GM03348 (cell line): ENCODE measurements at places on chromosomes 12 and 14.

DNA sequence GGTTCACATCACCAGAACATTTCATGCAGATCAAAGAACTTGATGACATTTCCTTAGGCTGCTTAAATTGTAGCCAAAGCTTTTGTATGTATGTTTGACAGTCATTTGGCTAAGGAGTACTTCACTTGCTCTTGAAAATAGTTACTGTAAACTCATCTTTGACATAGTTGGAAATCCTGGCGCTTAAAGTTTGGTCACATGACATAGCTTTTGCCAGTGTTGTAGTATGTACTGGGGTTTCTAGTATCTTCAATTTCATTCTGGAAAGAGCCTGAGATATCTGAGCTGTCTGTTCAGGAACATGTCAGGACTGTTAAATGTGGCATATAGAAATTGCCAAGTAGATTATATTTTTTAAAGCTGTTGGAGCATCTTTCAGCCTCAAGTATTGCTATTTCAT lies 55.7 kb downstream of the WDR20 start:
- no peak for DNase-seq

DNA sequence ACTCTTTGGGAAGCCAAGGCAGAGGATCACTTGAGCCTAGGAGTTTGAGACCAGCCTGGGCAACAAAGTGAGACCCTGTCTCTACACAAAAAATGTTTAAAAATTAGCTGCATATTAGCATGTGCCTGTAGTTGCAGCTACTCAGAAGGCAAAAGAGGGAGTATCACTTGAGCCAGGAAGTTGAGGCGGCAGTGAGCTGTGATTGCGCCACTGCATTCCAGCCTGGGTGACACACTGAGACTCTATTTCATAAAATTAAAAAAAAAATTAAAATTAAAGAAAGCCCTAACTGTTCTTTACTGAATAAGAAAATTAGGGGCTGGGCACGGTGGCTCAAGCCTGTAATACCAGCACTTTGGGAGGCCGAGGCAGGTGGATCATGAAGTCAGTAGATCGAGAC lies 27.0 kb downstream of the SENP1 start:
- DNase-seq = peak; percentile 34

- DNase-seq = peak; percentile 50
Observed at GRCh38 chr14:21868442-21869046, 194.9 kb upstream of the OR4E1 start.

GRCh38 chr12:43029971-43030370 lies 440.4 kb upstream of the PRICKLE1 start:
- DNase-seq = no peak

GRCh38 chr14:72855913-72856312 lies 38.0 kb downstream of the DPF3 start:
- peak; percentile 79 for DNase-seq

DNA sequence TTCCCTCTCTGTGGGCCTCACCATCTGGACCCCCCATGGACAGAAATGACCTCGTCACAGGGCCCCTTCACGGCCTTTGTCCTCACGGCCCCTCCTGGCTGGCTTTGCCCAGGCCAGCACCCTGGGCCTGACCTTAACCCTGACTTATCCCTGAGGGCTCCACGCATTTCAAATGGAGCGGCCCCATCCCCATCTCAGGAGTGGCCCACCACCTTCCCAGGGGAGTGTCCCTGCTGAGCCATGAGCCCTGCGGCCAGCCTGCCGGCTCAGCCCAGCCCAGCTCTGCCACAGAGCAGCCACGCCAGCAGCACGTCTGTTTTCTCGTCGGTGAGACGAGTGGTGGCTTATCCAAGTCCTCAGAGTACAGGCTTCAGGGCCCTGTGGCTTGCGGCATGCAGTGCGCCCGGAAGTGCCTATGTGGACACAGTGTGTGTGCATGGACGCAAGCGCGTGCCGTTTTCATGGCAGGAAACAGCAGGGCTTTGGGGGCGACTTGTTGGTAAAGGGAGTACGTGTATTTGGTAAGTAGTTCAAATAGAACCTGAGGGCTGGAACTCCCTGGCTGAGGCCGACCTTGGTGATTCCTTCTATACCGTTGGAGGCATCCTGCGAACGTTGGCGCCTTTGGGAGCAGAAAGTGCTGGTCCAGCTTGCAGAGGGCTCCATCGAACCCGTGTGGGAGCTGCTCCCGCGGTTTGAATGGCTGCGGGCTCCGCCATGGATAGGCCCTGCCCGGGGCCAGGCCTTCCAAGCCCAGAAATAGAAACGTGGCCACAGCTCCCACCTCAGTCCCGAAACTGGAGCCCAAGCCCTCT lies 52.1 kb downstream of the LRCOL1 start:
- no peak for DNase-seq

- DNase-seq = no peak
Observed at GRCh38 chr14:81473456-81474147, 60.1 kb downstream of the SEL1L start.

DNA sequence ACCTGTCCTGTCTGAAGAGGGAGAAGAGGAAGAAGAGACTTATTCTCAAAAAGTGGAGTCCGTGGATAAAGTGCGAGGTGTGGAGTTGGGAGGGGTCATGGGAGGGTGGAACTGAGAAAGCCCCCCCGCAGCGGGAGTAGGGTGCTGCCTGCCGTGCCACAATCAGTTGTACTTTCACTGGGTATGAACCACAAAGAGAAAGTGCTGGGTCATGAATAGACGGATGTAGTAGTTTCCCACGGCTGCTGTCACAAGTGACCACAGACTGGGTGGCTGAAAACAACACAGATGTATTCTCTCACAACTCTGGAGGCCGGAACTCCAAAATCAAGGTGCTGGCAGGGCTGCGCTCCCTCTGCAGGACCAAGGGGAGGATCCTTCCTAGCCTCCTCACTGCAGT lies 5.5 kb downstream of the DNAH10 start:
- no peak for DNase-seq

GRCh38 chr12:90729736-90730135 lies 225.2 kb downstream of the CCER1 start:
- no peak for DNase-seq

DNA sequence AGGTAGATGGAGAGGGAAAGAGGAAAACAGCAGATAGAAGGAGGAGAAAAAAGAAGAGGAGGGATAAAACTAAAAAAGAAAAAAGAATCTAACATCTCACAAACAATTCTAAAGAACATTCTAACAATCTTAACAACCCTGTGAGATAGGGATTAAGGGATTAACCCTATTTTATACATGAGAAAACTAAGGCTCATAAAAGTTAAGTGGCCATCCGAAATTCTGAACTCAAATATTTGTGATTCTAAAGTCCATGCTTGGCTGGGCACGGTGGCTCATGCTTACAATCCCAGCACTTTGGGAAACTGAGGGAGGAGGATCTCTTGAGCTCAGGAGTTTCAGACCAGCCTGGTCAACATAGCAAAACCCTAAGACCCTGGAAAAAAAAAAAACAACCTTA lies 13.1 kb downstream of the KIF21A start:
- no peak for DNase-seq

GRCh38 chr14:95410838-95411237 lies 91.1 kb upstream of the CLMN start:
- no peak for DNase-seq

GRCh38 chr14:57699947-57700346 lies 165.9 kb downstream of the SLC35F4 start:
- DNase-seq = no peak

DNA sequence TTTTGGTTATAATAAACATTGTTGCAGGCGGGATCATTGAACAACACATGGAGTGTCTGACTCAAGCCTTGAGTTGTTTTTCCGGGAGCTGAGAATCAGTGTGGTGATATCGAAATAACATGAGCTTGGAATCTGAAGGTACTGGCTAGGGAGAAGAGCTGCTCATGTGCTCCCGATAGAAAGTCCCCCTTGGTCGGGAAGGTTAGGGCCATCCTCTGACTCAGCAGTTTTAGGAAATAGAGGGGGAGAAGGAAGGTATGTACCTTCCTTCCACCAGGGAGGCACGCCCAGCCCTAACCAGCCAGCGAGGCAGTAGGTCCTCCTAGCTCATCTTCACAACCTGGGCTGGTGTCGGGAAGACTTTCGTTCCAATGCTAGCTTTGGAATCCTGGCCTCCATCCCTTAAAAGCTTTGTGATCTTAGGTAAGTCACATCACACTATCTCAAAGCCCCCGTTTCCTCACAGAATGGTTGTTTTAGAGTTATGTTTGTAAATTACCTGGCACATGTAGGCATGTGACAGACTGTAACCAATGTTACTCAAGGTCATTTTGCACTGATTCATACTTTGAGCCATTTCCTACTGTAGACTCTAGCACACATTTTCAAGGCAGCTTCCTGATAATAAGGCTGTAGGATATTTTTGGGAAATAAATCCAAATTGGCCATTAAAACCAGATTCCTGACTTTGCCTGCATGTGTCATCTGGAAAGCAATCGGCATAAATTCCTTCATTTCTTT lies 1.9 kb upstream of the RAB35 start:
- peak; percentile 56 for DNase-seq

DNA sequence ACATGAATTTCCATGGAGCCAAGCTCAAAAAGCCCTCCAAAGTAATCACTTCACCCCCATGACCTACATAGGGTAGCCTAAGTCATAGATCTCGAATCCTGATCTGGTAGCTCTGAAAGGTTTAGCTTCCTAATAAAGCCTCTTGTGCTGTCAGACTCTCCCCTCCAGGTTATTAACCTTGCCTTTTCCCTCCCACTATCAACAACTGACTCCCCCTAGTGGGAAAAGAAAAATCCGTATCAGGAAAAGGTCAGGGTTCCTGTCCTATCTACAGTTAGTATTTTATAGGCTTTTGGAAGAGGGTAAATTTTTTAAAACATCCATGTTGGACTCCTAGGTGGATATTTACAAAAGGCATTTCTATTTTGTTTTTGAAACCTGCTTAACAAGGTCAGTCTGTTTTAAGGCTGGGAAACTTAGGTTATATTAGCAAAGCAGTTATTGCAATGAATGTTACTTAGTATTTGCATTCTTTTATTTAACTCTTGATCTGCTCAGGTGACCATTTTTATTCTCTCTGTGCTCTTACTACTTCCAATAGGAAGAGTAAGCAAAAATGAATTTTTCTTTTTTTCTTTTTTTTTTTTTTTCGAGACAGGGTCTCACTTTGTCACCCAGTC lies 8.0 kb downstream of the YY1 start:
- peak; percentile 48 for DNase-seq

DNA sequence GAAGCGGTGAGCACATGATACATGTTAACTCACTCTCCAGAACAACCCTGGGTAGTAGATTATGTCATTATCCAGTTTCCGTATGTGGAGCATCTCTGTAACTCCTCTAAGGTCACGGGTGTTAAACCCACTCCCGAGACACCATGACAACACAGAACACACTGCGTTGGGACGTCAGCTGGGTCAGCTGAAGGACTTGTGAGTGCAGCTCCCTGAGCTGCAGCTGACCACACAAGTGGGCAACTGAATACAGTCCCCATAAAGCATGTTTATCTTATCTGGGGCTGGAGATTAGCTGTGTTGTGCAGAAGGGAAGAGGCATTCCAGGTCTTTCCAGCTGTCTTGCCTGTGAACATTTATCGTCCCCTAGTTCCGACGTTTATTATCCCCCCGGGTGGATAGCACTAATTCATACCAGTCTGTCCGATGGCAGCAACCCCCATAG lies 211.5 kb downstream of the CHST11 start:
- no peak for DNase-seq

DNA sequence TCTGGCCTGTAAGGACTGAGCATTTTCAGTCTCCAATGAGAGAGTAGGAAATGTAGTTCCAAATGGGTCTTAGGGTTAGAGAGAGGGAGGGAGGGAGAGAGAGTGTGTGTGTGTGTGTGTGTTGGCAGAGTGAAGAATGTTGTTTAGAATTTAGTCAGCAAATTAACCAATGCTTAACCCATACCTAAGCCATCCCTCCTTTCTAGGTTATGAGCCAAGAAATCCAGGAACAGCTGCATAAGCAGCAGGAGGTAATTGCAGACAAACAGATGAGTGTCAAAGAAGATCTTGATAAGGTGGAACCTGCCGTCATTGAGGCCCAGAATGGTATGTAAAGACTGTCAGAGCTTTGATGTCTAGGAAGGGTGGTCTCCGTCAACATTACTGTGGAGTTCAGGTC lies 56.9 kb downstream of the HSP90AA1 start:
- DNase-seq = no peak

DNA sequence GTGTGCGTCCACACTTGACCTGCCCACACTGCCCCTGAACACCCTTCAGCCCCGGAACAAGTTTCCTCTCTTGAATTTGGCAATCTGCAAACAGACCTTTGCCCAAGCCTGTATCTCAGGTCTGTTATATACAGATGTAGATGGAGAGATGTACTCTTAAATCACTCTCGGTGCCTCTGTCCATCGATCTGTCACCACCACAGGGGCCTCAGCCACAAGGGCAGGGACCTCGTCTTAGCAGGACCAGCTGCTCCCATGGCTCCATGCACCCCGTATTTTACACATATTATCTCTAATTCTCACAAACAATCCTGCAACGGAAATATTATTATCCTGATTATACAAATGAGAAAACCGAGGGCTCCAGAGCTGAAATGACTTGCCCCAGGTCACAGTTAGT lies 313.4 kb downstream of the BCL11B start:
- no peak for DNase-seq

DNA sequence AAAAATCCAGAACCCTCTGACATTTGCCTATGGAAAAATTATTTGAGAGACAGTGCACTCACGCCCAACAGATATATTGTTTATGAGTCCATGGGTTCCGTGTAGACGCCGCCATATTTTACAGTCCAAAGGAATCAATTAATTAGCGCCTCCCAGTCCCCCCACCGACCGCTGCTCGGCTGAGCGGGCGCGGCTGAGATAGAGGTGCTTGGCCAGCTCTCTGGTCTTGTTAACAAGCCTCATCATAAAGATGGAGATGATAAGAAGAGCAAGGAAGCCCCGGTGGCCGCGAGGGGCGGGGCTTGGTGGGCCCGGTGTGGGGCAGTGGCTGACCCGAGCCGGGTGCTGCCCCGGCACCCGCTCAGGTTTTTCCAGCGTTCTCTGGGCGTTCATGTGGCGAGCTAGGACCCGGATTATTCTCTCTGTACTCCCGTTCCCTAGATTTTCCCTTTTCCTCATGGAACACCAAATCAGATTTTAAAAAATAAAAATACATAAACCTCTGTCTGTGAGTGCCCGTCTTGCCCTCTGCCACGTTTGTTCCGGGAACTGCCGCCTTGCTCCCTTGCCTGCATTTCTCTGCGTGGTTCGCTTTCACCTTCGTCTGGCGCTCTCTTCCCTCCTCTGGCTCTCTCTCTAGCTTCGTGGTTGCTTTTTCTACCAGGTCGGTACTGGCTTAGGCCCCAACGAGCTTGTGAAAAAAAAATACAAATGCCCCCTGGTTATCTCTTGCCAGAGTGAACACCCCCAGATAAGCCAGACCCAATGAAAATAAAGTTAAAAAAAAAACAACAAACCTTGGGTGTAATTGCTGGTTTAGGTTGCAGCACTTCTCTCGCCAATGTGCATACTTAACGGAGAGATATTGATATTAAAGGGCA lies 9.0 kb downstream of the HOXC12 start:
- DNase-seq = no peak
